ENCODE measurements at places on chromosomes 11 and 22.

- DNase-seq: no peak
These were observed 41.1 kb downstream of the TNRC6B start for GRCh38 chr22:40218723-40219294.

DNA sequence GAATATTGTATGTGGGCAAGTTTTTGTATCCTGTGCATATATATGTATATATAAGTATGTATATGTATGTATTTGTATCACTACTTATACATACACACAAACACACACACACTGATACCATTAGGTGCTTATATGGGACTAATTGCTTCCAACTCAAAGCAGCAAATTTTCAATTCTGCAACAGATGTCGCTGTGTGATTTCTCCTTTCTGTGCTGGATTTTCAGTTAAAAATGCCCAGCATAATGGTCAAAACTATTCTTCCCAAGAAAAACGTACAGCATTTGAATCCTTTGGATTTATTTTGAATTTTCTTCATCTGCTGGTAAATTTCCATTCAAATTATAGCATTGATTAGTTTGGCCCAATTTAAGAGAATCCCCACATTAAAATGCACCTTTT is 4.3 kb downstream of the CADM1 start:
- DNase-seq: no peak

DNA sequence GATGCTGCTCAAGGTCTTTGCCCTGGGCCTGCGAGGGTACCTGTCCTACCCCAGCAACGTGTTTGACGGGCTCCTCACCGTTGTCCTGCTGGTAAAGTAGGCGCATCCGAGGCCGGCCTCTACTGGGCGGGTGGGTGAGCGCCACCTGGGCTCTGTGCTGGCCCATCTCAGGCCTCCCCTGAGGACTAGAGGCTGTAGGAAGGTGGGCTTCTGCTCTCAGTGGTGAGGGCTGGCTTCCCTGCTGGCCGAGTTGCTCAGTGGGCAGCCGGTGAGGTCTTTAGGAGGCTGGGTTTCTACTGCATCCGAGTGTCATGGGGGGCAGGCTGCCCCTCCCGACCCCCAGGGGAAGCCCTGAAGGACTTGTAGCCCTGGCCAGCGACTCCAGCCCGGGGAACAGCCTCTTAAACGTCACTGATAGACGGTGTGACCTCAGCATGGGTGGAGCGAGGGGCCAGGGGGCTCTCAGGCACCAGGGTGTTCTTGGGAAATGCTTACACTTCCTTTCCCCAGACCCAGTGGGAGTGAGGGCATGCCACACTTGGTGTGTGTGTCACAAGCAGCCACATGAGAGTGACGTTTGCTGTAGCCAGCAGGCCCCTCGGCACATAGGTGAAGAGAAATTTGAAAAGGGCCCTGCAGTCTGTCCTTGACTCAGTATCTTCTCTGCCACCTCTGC is 30.3 kb downstream of the TPCN2 start:
- DNase-seq: no peak

DNA sequence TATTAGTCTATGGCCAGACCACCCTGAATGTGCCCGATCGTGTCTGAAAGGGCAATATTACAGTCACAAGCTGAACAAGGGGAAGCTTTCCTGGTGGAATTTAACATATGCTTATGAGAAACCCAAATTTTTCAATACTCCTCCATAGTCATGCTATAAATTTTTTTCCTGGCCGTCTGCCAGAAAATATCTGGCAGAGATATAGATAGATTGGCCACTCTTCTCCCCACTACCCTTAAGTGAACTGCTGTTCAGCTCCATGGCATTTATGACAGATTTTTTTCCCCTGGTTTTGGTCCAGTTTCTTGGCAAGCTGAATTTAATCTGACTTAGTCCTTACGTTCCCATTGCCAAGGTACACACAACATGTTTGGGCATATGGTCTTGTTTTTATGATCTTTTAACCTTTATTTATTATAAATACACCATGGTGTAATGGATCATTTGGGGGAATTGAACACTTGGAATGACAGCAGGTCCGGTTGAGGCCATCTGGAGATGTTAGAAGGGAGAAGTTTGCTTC is 328.5 kb downstream of the CNTN5 start:
- no peak for DNase-seq

DNA sequence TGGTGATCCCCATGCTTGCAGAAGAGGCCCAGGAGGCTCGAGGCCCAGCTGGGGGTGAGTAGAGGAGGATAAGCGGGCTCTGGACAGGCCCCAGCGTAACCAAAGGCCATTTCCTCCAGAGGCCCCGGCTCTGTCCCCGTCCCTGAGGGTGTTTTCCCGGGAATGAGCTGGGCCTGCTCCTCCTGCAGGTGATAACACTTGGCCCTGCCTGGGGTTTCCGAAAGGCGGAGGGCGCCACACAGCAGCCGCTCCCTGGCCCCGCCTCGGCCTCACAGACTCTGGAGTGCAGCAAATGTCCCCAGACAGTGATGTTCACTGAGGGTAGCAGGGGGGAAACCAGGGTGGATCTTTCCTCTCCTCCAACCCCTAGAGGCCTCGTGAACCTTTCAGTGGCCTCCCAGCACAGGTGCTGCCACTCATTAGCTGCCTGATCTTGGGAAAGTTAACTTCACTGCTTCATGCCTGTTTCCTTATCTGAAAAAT is 10.5 kb upstream of the MGAT3 start:
- DNase-seq: no peak

GRCh38 chr22:45090497-45090910 is 73.2 kb upstream of the NUP50 start:
- no peak for DNase-seq

- DNase-seq: peak; percentile 60
These were observed 40.0 kb upstream of the CREB3L1 start for GRCh38 chr11:46237248-46238077.

DNA sequence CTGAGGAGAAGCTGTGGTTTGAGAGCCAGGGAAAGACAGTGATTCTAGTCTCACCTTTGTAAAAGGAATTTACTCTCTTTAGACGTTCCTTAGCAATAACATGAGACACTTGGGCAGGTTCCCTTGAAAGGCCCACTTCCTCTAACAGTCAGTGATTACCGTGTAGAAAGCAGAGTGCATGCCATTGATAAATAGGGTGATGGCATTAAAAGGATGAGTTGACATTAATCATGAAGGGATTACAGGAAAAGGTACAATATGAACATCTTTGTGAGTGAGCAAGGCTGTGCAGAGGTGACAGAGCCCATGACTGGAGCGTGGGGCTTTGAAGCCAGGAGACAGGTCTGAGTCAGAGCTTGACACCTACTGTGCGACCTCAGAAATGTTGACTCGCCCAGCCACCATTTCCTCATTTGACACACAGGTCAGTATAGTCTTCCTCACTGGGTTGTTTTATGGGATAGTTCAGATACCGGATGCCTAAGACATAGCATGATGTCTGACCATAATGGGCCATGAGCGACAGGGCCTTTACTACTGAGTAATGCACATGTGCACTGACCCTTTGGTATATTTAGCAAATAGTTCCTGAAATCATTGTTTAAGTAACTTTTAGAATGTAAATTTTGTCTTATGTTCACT is 341.7 kb upstream of the MTNR1B start:
- no peak for DNase-seq

GRCh38 chr11:16356761-16357393 is 531 bp upstream of the SOX6 start:
- no peak for DNase-seq

DNA sequence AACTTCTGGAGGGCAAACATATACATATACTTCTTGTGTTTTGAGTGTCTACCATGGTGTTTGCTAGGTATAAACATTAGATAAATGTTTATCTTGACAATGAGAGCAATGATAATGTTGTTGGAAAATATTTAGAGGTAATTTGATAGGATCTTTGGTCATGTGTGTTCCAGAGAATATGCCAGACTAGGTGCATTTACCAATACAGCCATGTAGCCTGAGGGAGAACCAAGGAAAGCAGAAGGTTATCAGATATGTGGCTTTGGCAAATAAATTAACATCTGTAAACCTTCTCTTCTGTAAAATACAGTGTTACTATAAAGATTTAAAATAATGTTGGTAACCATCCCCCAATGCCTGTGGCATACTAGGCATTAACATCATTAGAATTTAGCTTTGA is 226.8 kb downstream of the C11orf87 start:
- DNase-seq: no peak

- DNase-seq: no peak
These were observed 80.6 kb downstream of the GAB2 start for GRCh38 chr11:78336877-78337553.

DNA sequence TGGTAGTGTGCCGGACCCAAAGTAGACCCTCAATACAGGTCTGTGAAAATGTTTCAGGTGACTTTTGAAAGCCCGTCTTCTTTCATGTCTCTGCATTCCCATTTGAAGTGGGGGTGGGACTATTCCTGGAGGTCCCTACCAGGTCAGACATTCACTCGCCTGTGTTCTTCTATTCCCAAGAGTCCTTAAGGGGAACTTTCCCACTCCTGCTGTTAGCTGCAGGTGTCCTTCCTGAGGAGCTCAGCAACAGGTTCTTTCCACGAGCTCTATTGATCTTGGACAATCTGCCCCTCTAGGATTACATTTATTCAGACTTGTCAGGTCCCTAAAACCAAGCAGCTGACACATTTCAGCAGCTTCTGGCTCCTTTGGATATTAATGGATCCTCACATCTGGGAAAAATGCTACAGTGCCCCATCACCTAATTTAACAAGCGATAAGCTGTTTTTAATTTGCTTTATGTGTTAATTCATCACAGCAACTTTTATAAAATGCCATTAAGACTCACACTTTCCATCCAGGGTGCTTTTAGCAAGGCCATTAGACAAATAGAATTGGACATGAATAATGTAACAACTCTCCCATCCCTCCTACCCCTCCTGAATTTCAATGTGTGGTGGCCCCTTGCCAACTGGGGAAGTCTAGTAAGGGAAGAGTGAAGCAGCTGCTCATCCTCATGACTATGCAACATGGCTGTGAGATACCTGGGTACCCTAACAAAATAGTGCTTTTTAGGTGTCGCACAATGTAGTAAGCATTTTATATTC is 259.5 kb upstream of the CCDC90B start:
- no peak for DNase-seq

DNA sequence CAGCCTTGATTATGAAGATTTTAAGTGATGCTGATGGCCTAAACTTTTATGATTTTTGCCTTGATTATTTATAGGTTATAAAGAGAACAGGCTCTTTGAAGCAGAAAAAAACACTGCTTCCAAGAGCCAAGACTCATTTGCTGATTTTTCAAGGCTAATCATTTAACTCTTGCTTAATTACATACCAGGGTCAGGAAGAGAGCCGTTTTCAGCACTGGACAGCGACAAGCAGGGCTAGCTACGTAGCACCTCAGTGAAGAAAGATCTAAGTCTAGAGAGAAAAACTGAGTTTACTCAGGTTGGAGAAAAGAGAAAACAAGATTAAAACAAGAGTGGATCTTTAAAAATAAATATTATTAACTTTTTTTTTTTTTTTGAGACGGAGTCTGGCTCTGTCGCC is 615.4 kb upstream of the B3GAT1 start:
- DNase-seq: peak; percentile 33
